ENCODE measurements at places on chromosomes 5 and 9.

DNA sequence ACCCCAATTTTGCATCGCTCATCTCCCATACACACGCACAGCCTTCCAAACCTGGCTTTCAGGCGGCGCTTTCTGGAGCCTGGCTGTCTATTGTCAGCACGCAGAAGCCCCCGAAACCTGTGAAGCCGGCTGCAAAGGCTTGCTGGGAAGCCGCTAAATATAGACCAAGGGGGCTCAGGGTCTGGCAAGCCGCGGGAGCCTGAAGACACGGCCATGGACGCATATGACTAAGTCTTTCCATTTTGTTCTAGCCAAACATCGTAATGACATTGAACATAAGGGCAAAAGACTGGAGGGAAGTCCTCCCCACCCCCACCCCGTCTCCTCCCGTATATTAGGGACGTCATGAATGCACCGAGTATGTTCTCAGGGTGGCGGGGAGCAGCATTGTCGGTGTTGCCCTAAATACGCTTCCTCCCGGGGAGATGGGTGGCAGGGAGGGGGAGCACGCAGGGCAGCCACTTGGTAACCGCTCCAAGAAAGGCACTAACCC, 1.1 kb downstream of the CTNND2 start:
- DNase-seq, result no peak

DNA sequence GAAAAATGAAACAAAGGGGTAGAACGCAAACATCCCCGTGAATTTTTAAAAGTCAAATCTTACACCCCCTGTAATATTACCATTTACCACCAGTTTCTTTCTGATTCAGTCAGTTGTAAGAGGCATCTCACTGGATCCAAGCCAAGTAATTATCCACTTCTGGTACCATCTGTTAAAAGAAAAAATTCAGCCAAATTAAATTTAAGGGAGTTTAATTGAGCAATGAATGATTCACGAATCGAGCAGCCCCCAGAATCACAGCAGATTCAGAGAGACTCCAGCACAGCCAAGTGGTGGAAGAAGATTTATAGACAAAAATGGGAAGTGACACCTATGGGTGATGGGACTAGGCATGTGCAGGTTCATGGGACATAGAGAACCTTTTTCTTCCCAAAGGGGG, 29.9 kb upstream of the MTMR12 start:
- DNase-seq, result no peak

DNA sequence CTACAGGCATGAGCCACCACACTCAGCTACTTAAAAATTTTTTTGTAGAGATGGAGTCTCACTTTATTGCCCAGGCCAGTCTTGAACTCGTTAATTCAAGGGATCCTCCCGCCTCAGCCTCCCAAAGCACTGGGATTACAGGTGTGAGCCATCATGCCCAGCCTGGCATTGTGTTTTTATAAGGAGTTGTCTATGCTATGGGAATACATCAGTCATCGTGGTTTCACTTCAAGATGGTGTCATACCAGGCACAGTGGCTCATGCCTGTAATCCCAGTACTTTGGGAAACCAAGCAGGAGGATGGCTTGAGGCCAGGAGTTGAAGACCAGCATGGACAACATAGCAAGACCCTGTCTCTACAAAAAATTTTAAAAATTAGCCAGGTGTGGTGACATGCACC, 49.7 kb downstream of the CYSTM1 start:
- no peak for DNase-seq

GRCh38 chr9:137493364-137494103, 34.4 kb upstream of the NSMF start:
- no peak for DNase-seq

- DNase-seq, result no peak
These were observed 54.2 kb downstream of the ZSWIM6 start for GRCh38 chr5:61386045-61386800.

- no peak for DNase-seq
These were observed 7.5 kb upstream of the REEP5 start for GRCh38 chr5:112929336-112930081.

DNA sequence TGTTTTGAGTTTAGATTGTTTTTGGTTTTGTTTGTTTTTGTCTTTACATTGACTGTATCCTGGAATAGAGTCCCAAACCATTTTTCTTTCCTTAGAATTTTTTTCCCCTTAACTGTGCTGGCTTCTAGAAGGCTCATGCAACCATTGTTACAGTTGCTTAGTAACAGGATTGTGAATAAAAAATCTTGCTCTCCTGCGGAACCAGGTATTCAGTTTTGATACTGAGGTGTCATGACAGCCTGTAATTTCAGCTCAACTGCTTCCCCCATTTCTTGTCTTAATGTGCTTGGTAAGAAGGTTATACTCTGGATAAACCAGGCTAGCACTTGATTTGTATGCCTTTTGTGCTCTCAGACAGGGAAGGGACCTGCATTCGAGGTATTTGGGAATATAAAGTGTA, 42.1 kb downstream of the FOCAD start:
- DNase-seq, result no peak

DNA sequence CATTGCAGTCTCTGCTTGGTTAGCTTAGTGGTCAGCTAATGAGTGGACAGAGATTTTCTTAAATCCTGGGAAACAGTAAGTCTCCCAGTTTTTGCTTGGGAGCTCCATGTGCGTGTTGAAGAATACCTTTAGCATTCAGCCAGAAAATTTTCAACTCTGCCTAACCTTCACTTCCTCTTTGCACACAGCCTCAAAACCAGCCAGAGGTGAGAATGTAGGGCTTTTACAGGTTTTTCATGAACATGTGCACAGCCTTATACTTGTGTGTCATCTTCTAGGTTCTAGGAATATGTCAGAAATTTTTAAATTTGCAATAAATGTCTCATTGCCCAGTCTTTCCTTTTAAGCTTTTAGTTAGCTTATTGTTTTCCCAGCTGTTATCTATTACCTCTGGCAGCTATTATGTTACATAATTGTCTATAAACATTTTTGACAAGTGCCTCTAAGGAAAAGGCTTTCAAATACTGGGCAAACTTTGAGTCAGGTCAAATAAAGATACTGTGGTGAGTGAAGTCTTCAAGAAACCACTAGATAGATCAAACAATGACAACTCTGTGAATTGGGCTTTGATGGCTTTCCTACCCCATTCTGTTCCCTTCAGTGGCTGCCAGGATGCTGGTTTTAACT, 12.7 kb downstream of the ADGRV1 start:
- DNase-seq, result no peak

- DNase-seq, result no peak
These were observed 158.6 kb downstream of the GLIS3 start for GRCh38 chr9:4141296-4141695.

- no peak for DNase-seq
These were observed 264.8 kb upstream of the KIF2A start for GRCh38 chr5:62041156-62041756.

DNA sequence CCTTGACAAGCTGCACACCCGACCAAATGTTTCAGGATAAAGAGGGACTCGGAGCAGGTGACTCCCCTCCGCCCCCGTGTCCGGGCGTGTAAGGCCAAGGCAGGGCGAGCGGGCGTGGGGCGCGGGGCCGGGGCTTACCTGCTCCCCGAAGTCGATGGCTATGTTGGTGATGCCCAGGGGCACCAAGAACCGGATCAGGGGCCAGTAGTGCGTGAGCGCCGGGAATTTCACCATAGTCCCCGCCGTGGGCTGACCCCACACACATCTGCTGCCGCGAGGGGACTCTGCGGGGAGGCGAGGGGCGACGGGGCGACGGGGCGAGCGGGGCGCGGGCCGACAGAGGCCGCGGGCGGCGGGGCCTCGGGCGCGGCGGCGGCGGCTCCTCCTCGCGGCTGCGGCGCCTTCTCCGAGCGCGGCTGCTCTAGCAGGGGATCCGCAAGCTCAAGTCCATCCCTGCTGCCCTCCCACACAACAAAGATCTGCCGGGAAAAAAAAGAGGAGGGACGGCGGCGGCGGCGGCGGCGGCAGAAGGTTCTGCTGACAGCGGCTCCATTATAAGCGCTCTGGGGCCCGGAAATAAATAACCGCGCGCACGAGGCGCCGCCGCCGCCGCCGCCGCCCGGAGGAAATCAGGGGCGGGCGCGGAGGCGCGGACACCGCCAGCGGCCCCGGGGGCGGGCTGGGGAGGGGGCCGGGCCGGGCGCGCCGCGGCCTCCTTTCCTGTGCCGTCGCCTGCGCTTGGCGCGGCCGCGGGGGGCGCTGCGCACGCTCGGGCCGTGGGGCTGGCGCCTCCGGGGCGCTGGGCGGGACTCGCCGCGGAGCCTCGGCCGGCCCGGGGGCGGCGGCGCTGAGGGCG, at the start of gene ANKH:
TSS of gene ANKH (minus strand) at position 565 of the 856 bp plus-strand sequence. CDS start at position 234, 331 bp downstream.
- peak; percentile 32 for DNase-seq

- no peak for DNase-seq
These were observed 49.0 kb downstream of the SPTLC1 start for GRCh38 chr9:92066168-92066567.

GRCh38 chr5:67015541-67016191, 180.9 kb downstream of the CD180 start:
- DNase-seq, result no peak

- no peak for DNase-seq
These were observed 167.5 kb upstream of the DMRT1 start for GRCh38 chr9:673966-674526.

DNA sequence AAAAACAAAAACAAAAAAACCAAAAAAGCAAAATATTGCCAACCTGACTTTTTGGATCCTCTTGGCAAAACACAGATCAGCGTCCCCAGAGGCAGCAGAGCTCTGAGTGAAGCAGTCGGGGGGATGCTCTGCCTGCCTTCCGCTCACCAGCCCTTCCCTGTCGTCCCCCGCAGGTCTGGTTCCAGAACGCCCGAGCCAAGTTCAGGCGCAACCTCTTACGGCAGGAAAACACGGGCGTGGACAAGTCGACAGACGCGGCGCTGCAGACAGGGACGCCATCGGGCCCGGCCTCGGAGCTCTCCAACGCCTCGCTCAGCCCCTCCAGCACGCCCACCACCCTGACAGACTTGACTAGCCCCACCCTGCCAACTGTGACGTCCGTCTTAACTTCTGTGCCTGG, 20.7 kb downstream of the LHX2 start:
- DNase-seq, result no peak

DNA sequence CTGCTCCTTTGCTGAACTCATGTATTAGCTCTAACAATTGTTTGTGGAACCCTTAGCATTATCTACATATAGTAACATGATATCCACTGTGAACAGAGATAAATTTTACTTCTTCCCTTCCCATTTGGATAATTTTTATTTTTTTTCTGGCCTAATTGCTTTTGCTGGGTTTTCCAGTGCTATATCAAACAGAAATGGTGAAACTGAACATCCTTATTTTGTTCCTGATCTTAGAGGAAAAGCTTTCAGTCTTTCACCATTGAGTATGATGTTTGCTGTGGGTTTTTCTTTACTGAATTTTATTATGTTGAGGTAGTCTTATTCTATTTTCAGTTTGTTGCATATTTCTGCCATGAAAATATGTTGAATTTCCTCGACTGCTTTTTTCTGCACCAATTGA, 44.8 kb upstream of the STARD4 start:
- no peak for DNase-seq

GRCh38 chr9:86741311-86742208, 205.7 kb downstream of the GAS1 start:
- no peak for DNase-seq

GRCh38 chr5:150107909-150108447, 21.6 kb upstream of the CSF1R start:
- DNase-seq, result no peak

DNA sequence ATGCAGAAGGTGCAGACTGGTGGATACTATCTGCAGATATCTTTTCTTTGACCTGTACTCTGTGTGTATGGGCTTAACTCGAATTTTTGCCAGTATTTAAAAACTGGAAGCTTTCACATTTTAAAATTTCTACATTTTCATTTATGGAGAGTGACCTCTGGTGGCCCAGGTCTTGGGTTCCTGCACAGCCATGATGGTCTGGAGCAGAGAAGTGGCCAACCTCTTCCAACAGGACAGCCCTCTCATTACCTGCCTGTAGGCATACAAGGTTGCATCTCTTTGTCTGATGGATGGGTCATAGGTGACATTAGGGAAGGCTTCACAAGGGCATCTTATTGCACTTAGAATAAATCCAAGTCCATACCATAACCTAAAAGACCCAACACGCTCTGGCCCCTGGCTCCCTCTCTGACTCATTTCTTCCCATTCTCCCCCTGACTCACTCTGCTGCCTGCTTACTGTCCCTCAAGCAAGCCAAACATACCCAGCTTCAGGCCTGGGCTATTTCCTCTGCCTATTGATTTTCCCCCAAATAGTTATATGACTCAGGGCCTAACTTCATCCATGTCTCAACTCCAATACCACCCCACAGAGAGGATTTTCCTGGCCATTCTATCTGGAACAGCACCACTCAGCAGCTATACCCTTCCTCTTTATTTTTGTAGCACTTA, 113.3 kb upstream of the SLC1A3 start:
- DNase-seq, result no peak

GRCh38 chr5:77101298-77101697, 14.2 kb upstream of the ZBED3 start:
- DNase-seq, result peak; percentile 21

GRCh38 chr9:97411789-97412625, at the start of gene TDRD7:
Gene TDRD7 (plus strand): TSS chr9:97412096. CDS start chr9:97428466, 16,370 bp downstream.
- peak; percentile 97 for DNase-seq

- no peak for DNase-seq
These were observed 433.6 kb downstream of the PIK3R1 start for GRCh38 chr5:68648944-68649857.

DNA sequence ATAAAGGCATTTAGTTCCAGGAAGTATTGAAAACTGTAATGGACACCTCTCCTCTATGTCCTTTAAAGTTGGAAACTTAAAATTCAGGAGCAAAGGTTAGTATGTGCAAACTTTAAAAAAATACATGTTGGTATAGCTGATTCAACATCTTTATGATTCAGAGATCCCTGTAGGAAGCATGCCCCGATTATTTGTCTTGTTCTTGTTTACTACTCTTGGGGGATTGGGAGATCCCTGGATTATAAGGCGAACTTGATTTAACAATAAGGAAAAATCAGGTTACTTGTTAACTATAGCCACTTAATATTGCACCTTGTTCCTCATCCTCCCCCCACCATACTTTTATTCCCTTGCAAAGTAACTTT, 1.7 kb downstream of the F2RL1 start:
- DNase-seq, result no peak

DNA sequence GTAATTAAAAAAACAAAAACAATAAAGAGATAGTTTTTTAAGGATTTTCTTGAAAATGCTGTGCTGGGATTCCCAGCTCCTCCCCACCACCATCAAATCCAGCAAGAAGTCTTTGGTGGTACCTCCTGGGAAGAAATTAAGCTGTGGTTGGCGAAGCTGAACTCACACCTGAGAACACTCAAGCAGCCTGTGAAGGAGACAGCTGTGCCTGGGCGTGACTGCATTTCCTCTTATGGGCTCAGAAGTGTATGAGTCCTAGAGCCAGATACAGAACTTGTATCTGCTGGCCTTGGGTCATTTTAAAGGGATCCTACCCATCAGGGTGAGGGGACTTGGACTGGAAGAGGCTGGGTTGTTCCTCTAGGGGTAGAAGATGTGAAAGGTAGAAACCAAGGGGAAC, 561.2 kb upstream of the SGCD start:
- DNase-seq, result no peak

- no peak for DNase-seq
These were observed 244.4 kb downstream of the DEPDC1B start for GRCh38 chr5:60455589-60455988.

- no peak for DNase-seq
These were observed 635 bp downstream of the FBN2 start for GRCh38 chr5:128537221-128537999.
